ENCODE measurements at places on chromosomes 12 and 14.

DNA sequence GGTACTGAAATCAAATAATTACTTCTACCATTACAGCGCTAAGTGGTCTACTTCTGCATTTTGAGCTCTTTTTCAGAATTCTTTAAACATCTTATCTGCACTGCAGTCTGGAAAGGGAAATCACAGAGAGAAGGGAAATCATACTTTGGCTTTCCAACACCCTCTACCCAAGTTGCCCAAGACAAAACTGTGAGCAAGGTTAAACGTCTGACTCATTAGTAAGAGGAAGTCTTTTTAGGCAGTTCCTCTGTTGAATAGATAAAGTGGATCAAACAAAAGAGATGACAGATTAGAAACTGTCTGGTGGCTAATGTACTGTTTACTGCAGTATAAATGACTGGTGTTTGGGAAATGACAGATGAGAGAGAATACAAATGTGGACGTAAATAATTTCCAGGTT, 858.1 kb downstream of the NRXN3 start:
- no peak for DNase-seq

GRCh38 chr12:124125203-124125871, 152.3 kb downstream of the ZNF664 start:
- no peak for DNase-seq

DNA sequence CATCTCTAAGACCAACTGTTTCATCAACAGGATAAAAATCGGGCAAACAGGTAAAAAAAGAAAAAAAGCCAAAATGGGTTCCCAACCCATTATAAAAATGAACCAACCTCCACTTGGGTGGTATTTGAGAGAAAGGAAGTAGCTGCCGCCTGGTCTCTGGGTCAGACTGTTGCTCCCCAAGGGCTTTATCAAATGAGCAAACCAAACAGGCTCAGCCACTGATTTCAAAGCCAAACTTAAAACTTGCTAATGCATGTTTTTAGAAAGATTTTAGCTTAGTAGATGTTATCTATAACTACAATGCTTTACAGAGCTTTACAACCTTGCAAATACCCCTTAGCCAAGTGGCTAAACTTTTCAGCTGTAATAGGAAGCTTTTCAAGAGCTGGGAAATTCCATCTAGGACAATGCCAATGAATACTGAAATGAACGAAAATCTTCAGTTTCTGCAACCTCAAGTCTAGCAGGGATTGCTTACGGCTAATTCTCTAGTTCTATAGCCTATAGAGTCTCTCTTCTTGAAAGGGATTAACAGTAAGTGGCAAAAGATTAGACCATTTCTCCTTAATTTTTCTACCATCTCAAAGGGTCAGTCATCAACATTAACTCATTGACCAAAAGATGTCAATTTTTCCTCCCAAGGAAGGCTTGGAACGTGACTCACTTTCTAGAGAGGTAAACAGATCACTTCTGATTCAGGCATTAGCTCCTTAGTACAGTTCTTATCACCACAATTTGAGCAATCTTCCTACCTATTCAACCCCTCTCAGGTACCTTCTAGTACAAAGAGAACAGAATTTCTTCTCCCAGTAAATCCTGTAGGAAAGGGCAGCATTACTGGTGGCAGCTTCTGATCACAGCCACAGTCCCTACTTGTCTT, 4.2 kb downstream of the PPM1H start:
- DNase-seq, result no peak

DNA sequence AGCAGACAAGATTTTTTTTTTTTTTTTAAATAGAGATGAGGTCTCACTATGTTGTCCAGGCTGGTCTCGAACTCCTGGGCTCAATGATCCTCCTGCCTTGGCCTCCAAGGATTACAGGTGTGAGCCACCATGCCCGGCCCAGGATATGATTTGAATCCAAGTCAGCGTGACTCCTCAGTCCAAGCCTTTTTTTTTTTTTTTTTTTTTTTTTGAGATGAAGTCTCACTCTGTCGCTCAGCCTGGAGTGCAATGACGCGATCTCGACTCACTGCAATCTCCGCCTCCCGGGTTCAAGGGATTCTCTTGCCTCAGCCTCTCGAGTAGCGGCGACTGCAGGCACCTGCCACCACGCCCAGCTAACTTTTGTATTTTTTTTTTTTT, 6.9 kb downstream of the CABP1 start:
- no peak for DNase-seq

GRCh38 chr12:129373746-129374145, 520.5 kb downstream of the GLT1D1 start:
- no peak for DNase-seq

Data from effector CD8-positive, alpha-beta T cell (primary cell).